ENCODE measurements at places on chromosomes 16 and 17. TPM values are rescaled to one million over a fixed set of nuclear protein-coding genes. Genes with fewer than 3 reads are reported as not detected.

GRCh38 chr17:44967026-44967906 lies 837 bp downstream of the C1QL1 start:
- DNase-seq, result no peak
- H3K4me3 ChIP-seq, result peak overlapping the region; percentile 0
- H3K27ac ChIP-seq, result no peak overlapping the region
- H3K4me1 ChIP-seq, result peaks cover 22% of the 10 kb centered on the region
- no peaks in the 10 kb centered on the region for H3K36me3 ChIP-seq

GRCh38 chr17:72244956-72245355 lies 124.1 kb downstream of the SOX9 start:
- H3K27me3 ChIP-seq, result no peaks in the 10 kb centered on the region
- no peak overlapping the region for H3K27ac ChIP-seq
- DNase-seq, result no peak
- H3K4me3 ChIP-seq, result no peak overlapping the region
- H3K4me1 ChIP-seq, result no peaks in the 10 kb centered on the region
- no peaks in the 10 kb centered on the region for H3K36me3 ChIP-seq

- peak within 1 kb of the TSS; percentile 98 for H3K27ac ChIP-seq
- no peaks in the 10 kb centered on the region for H3K36me3 ChIP-seq
- H3K27me3 ChIP-seq, result no peaks in the 10 kb centered on the region
- peak; percentile 84 for DNase-seq
Observed at GRCh38 chr17:57987581-57988300, at the start of gene VEZF1. Gene VEZF1 (minus strand): TSS chr17:57988254. CDS start chr17:57988111, 143 bp downstream.

GRCh38 chr16:50050802-50051201 lies 15.0 kb upstream of the HEATR3 start:
- H3K4me1 ChIP-seq, result no peaks in the 10 kb centered on the region
- H3K27ac ChIP-seq, result no peak overlapping the region
- H3K4me3 ChIP-seq, result no peak overlapping the region
- H3K27me3 ChIP-seq, result no peaks in the 10 kb centered on the region
- DNase-seq, result no peak
- no peaks in the 10 kb centered on the region for H3K36me3 ChIP-seq

DNA sequence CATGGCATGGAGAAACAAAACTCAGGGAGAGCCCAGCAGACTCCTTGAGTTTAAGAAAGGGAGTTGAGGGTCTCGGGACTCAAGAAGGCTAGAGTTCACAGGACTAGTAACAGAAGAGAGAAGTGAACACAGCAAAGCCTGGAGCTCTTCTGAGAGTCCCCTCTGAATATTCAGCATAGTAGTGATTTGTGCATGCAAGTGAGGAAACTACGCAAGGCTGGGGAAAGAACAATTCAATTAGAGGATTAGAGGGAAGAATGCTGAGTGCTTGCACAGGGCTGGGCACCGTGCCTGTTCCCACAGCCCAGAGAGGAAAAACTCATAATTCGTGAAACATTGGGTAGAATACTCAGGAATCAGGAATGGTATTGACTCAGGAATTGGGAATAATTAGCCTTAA lies 540.0 kb upstream of the SALL1 start:
- no peaks in the 10 kb centered on the region for H3K36me3 ChIP-seq
- DNase-seq, result no peak
- H3K27me3 ChIP-seq, result no peaks in the 10 kb centered on the region
- H3K4me1 ChIP-seq, result no peaks in the 10 kb centered on the region

GRCh38 chr17:79365836-79366770 lies 244.7 kb downstream of the RBFOX3 start:
- DNase-seq, result no peak
- H3K4me1 ChIP-seq, result no peaks in the 10 kb centered on the region
- H3K4me3 ChIP-seq, result no peak overlapping the region
- H3K27ac ChIP-seq, result no peak overlapping the region

DNA sequence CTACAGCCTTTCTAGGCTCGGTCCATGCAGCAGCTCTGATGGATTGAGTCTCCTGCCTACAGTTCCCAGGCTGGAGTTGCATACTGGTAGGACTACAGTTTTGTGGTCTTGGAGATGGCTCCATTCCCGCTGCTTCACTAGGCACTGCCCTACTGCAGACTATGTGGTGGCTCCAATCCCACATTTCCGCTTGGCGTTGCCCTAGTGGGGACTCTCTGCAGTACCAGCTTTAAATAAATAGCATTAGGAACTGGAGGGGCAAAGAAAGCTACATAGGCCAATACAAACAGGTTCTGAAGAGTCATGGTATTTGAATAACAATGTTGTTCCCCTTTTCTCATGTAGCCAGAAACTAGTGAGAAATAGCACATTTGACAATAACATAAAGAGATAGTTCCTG lies 5.4 kb upstream of the GOSR2 start:
- no peaks in the 10 kb centered on the region for H3K4me1 ChIP-seq
- no peaks in the 10 kb centered on the region for H3K27me3 ChIP-seq
- H3K4me3 ChIP-seq, result no peak overlapping the region
- no peaks in the 10 kb centered on the region for H3K36me3 ChIP-seq
- H3K27ac ChIP-seq, result no peak overlapping the region

GRCh38 chr16:55506708-55507107 lies 2.2 kb upstream of the LPCAT2 start:
- no peak for DNase-seq
- H3K4me3 ChIP-seq, result no peak overlapping the region

GRCh38 chr17:74119965-74120364 lies 83.5 kb upstream of the RPL38 start:
- peaks cover 21% of the 10 kb centered on the region for H3K27me3 ChIP-seq
- H3K36me3 ChIP-seq, result no peaks in the 10 kb centered on the region
- no peaks in the 10 kb centered on the region for H3K4me1 ChIP-seq
- DNase-seq, result no peak
- no peak overlapping the region for H3K4me3 ChIP-seq
- H3K27ac ChIP-seq, result no peak overlapping the region

DNA sequence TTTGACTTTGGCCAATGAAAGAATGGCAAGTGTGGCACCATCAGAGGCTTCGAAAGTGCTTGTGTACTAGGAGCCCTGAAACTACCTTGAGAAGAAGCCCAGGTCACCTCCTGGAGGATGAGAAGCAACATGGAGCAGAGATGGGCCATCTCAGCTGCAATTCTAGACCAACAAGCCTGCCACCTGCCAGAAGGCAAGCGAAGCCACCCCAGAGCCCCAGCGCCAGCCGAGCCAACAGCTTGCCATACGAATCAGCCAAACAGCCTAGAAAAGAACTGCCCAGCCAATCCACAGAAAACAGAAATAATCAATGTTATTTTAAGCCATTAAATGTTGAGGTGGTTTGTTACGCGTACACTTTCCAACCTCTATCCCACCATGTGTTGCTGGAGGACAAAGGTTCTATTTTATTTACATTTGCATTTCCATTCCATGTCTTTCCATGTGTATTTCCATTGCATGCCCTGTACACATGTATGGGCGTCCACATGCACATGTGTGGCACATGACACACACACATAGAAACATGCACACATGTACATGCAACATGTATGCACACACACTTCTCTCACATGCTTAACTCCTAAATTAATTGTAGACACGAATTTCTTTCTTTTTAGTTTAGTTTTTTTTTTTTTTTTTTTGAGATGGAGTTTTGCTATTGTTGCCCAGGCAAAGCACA lies 144.3 kb upstream of the TNRC6C start:
- no peaks in the 10 kb centered on the region for H3K36me3 ChIP-seq
- no peaks in the 10 kb centered on the region for H3K27me3 ChIP-seq
- peaks cover 16% of the 10 kb centered on the region for H3K4me1 ChIP-seq
- H3K4me3 ChIP-seq, result no peak overlapping the region
- no peak overlapping the region for H3K27ac ChIP-seq

- peaks cover 11% of the 10 kb centered on the region for H3K4me1 ChIP-seq
- no peak for DNase-seq
- no peaks in the 10 kb centered on the region for H3K36me3 ChIP-seq
Observed at GRCh38 chr17:38577244-38577643, 28.5 kb downstream of the SRCIN1 start.

- H3K4me3 ChIP-seq, result peak overlapping the region; percentile 82
- H3K4me1 ChIP-seq, result peaks cover 20% of the 10 kb centered on the region
- H3K27ac ChIP-seq, result no peak overlapping the region
- no peak for DNase-seq
Observed at GRCh38 chr17:36602924-36603384, 1.6 kb downstream of the MRM1 start.

COPZ2 gene
- total RNA-seq, result 56.3 TPM

CCL8 gene
- total RNA-seq, result not detected

ZNF19 gene
- 0.40 TPM for total RNA-seq

GFER gene
- total RNA-seq, result 22.5 TPM
